Motor neuron (in vitro differentiated cells): ENCODE measurements at places on chromosomes 3 and 15. TPM values are rescaled to one million over a fixed set of nuclear protein-coding genes. Genes with fewer than 3 reads are reported as not detected.

- no peak for ATAC-seq
Observed at GRCh38 chr3:16103472-16103871, 71.0 kb upstream of the GALNT15 start.

The GOLGA8S gene
- 0.17 and 0.23 TPM in 2 replicates for total RNA-seq

DNA sequence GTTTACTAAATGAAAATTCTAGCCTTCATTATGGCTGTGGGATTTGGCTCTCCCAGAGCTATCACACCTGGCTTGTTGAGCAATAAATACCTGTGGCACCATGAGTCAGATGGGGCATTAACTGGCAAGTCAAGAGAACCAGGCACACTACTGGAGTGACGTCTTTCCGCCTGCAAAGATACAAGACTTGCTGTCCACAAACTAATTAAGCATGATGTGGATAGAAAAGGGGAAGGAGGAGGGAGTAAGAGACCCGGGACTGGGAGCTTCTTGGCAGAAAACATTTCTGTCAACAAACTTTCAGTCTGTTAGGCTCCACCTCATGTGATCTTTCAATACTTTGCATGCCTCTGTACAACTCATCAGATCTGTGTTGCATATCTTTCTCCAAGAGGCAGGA is 56.5 kb downstream of the CLDN1 start:
- no peak for ATAC-seq

- ATAC-seq: no peak
Observed at GRCh38 chr15:74622758-74623157, 7.1 kb downstream of the CLK3 start.

GRCh38 chr3:111200027-111200426 is 128.4 kb downstream of the NECTIN3 start:
- no peak for ATAC-seq

The ZPLD1 gene
- 0.12 and 0.27 TPM in 2 replicates for total RNA-seq
